CD4-positive, CD25-positive, alpha-beta regulatory T cell (primary cell): ENCODE measurements at places on chromosomes 3 and 15. TPM values are rescaled to one million over a fixed set of nuclear protein-coding genes. Genes with fewer than 3 reads are reported as not detected.

The ALDH1A3 gene
- not detected for polyA plus RNA-seq

The EPHA3 gene
- not detected for polyA plus RNA-seq

The CILP gene
- not detected for polyA plus RNA-seq

The TM2D3 gene
- polyA plus RNA-seq, result 43.6 TPM

The PRR20G gene
- polyA plus RNA-seq, result not detected

The GREM1 gene
- not detected for polyA plus RNA-seq

The SLITRK3 gene
- not detected for polyA plus RNA-seq

The RARB gene
- 0.12 TPM for polyA plus RNA-seq

The CHRNA7 gene
- 1.5 TPM for polyA plus RNA-seq

The MYH15 gene
- not detected for polyA plus RNA-seq

The SSR3 gene
- polyA plus RNA-seq, result 183 TPM

The ZNF860 gene
- polyA plus RNA-seq, result not detected

The DNAH12 gene
- not detected for polyA plus RNA-seq

The ANKRD63 gene
- polyA plus RNA-seq, result not detected

The HDGFL3 gene
- not detected for polyA plus RNA-seq

The C3orf49 gene
- not detected for polyA plus RNA-seq

The TTLL13 gene
- polyA plus RNA-seq, result 0.64 TPM

The PP2D1 gene
- 0.16 TPM for polyA plus RNA-seq

The LRTM1 gene
- not detected for polyA plus RNA-seq

The SOX14 gene
- polyA plus RNA-seq, result not detected

The CPN2 gene
- polyA plus RNA-seq, result not detected

The CYP1A2 gene
- not detected for polyA plus RNA-seq
